ENCODE measurements at places on chromosomes 12 and 14.

DNA sequence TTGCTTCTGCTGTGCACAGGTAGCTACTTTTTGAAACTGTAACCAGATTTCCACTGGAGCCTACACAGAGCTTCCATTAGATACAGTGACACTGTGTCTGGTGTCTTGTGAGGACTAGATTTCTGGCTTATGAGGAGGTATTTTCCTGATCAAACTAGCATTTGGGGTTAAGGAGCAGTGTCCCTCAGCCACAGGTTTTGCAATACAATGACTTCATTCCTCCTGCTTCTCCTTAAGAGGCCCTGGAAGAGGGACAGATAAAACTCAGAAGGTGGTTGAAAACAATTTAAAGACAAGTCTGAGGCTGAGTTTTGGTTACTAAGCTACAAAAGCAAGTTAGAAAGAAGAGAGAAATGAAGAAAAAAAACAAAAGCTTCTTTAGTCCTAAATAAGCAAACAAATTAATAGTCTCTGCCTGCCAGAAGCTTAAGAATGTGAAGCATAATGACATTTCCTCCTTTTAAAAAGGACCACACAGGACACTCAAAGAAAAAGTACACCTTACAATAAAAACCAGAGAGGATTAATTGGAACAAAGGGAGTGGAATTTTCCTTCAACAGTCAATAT, 53.0 kb downstream of the PKP2 start:
- no peak for DNase-seq

DNA sequence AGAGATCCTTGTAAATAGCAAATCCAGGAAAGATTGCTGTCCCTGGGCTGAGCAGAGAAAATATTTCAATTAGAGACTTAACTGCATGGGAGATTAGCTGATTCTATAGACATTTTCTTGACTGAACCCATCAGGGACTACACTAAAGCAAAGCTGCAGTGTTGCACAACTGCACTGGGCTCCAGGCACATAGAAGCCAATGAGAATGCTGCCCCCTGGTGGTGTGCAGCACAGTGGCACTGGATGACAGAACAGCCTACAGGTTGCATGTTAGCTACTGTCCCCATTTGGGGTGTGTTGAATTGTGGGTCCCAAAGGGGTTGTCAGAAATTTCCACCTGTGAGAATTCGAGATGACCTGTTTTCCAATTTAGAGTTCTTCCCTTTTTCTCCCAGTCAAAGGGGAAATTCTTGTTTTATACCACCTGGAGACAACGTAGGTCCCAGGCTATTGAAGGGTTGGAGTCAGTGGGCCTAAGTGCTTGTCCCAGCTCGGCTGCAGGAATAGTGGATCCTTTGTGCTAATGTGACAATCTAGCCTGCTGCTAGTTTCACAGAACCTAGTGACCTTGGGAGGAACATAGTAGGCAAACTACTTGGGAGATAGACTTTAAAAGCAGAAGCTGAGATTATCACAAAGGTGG, 114.7 kb downstream of the SLC8A3 start:
- peak; percentile 45 for DNase-seq

DNA sequence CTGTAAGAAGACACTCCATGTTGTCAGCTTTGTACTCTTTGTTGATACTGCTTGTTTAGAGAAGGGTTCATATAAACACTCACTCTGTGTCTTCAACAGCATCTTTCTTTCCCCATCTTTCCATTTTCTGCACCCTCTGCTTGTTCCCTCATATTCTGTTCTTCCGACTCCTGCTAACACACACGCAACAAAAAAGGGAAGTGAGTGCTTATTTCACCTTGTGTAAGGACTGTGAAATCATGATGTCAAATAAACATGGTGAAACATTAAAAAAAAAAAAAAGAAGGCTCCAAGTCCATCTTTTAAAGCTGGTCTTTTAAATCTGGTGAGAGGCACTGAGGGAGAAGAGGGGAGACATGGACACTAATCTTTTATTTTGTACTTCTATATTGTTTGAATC, 145.4 kb downstream of the RPAP3 start:
- no peak for DNase-seq

DNA sequence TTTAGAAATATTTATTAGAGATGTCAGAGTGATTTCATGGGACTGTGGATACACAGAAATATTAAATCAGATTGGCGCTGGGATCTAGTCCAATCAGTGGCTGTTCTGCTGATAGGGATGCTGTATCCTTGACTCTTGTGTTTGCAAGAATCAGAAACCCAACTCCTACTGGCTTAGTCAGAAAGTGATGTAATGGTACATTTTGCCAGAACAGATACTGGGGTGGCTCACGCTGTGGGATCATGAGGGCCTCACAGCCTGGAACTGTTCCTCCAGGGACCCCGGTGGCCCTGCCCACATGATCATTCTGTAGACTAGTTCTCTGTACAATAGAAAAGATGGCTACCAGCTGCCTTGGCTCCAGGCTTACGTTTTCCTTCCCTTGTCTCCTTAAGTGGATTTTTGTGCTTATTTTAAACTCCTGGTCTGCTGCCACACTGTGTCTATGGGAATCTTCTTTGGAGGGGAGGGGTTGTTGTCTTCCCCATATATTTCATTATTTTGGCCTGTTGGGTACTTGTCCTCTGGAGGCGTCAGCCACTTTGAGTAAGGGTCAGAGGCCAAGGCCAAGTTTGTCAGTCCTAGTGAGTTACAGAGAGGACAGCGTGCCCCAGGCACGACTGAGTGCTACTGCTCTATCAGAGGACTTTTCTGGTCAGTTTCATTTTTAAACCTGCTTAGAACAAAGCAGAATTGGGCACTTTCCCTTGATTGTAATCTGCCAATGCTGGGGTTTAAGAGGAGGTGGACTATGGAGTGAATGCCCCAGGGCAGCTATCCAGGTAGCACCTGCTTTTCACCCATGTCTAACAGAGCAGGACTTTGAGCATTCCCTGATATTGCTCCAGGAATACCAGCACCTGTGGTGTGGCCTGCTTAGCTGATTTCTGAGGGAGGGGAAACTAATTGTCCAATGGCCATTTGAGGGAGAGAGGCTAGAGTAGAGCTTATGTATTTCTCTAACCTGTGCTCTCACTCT, 164.3 kb downstream of the SLC5A8 start:
- DNase-seq: no peak

DNA sequence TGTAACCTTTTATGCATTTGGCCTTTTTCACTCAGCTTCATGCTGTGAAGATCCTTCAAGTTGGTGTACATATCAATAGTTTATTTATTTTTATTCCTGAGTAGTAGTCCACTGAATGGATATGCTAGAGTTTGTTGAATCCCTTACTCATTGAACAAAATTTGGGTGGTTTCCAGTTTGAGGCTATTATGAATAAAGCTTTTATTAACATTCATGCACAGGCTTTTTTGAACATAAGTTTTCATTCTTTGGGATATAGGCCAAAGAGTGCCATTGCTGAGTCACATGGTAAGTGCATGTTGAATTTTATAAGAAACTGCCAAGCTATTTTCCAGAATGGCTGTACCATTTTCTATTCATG, 59.5 kb upstream of the CAPRIN2 start:
- DNase-seq: no peak

DNA sequence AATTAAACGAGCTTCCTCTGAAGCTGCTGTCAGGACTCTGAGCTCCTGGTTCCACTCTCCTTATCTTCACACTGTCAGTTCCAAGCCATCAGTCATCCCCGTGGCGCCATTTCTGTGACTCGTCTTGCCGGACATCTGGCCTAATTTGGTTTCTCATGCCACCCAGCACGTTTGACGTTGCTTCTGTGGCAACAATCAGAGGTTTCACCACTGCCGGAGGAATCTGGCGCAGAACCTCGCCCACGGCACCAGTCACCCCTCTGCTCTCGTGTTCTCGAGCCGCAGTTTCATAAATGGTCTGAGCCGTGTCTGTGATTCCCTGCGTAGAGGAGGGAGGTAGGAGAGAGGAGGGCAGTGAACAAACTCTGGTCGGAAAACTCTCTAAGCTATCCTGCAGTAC, 29.7 kb downstream of the BDKRB1 start:
- no peak for DNase-seq

DNA sequence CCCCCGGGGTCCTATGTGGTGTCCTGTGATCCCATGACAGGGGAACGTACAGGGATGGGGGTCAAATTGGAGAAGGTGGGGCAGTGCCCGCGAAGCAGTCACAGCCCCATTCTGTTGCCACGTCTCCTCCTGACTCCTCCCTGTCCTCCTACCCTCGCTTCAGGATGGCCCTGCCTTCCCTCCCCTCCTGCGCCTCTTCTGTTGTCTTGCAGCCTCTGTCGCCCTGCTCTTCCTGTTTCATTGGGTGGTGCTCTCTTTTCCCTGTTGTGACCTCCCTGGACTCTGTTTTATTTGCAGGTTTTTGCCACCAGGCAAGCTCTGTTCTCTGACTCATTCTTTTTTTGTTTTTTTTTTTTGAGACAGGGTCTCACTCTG, 18.7 kb downstream of the CABP1 start:
- peak; percentile 58 for DNase-seq

GRCh38 chr14:50321009-50321660, 9.0 kb downstream of the DMAC2L start:
- DNase-seq: peak; percentile 76

- DNase-seq: no peak
Observed at GRCh38 chr12:119393677-119394076, 59.1 kb downstream of the CCDC60 start.

DNA sequence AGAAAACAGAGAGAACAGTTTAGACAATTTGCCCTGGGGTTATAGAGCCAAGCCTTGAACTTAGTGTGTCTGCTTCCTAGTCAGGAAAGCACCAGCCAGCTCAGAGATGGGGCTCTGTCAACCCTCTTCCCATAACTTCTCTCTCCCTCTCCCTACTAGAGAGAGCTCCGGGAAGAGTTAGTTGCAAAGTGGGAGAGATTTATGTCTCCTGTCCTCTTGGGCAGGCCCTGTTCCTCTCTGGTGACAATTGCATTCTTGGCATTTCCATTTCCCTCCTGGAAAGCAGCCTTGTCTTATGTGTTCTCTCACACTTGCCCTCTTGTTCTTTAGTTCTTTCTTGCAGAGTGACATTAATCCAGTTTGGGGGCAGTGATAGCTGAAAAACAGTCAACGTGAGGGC, 42.1 kb upstream of the TUNAR start:
- no peak for DNase-seq

DNA sequence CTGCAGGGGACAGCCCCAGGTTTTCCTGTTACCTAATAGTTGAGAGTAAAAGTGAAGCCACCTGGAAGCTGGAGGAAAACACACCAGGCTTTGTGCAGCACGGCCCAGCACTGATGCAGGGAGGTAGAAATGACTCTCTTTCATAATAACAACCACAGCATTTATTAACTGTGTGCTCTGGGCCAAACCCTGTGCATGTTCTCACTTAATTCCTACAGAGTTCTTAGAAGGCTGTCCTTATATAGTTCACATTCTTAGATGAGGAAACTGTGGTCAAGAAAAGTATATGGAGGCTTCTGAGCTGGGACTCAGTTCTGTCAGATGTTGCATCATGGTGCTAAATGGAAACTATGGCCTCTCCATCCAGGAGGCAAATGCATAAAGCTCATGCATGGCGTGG, 100.0 kb downstream of the PAPOLA start:
- no peak for DNase-seq

DNA sequence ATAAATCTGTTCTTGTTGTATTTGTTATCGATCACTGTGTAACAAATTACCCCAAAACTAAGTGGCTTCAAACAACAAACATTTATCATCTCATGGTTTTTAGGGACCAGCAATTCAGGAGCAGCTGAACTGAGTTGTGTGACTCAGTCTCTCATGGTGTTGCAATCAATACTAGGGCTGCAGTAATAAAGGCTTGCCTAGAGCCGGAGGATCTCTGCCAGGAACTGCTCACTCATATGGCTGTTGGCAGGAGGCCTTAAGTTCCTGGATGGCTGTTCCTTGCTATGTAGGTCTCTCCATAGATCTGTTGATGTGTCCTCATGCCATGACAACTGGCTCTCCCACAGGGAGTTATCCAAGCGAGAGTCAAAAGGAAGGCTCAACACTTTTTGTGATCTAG, 3.8 kb upstream of the PSMC6 start:
- no peak for DNase-seq

DNA sequence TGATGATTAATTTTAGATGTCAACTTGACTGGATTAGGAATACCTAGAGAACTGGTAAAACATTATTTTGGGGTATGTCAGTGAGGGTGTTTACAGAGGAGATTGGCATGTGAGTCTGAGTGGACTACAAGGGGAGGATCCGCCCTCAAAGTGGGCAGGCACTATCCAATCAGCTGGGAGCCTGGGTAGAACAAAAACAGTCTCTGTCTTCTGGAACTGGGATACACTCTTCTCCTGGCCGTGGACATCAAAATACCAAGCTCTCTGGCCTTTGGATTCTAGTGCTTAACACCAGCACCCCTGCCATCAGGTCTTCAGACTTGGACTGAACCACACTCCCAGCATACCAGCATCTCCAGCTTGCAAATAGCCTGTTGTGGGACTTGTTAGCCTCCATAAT, 4.4 kb upstream of the SCAF11 start:
- no peak for DNase-seq

- DNase-seq: no peak
Observed at GRCh38 chr12:116094475-116094874, 183.0 kb downstream of the MED13L start.

DNA sequence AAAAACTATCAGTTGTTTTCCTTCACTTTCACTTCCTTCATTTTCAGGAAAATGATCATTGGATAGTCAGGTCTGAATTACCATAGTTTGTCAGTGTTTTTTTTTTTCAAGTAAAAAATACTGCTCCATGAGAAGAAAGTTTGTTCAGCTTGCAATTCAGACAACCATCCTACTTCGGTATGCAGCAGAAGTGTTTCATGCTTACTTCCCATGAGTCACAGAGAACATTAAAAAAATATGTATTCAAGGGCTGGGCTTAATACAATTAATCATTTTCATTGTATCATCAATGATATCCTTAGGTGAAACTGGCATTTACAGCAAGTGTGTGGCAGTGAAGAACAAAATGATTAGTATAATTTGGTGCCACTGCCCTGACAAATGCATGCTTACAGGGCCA, 21.6 kb downstream of the PYM1 start:
- DNase-seq: no peak
